ENCODE measurements at places on chromosomes 12 and 14.
A peak's percentile ranks its signal among the peaks of the same experiment; 100 is the strongest.

GRCh38 chr12:101230547-101230946, 20.5 kb upstream of the SLC5A8 start:
- no peaks in the 10 kb centered on the region for H3K36me3 ChIP-seq
- DNase-seq, result no peak
- no peaks in the 10 kb centered on the region for H3K27me3 ChIP-seq
- no peak overlapping the region for H3K4me3 ChIP-seq
- H3K4me1 ChIP-seq, result no peaks in the 10 kb centered on the region

- H3K36me3 ChIP-seq, result no peaks in the 10 kb centered on the region
- no peak overlapping the region for H3K27ac ChIP-seq
- no peak overlapping the region for H3K4me3 ChIP-seq
- no peaks in the 10 kb centered on the region for H3K4me1 ChIP-seq
- no peak for DNase-seq
- H3K27me3 ChIP-seq, result no peaks in the 10 kb centered on the region
These were observed 232.2 kb downstream of the EMP1 start for GRCh38 chr12:13428538-13429265.

GRCh38 chr12:89454080-89454848, 70.3 kb downstream of the GALNT4 start:
- peaks cover 16% of the 10 kb centered on the region for H3K4me1 ChIP-seq
- no peaks in the 10 kb centered on the region for H3K36me3 ChIP-seq
- H3K4me3 ChIP-seq, result no peak overlapping the region
- no peaks in the 10 kb centered on the region for H3K27me3 ChIP-seq
- no peak overlapping the region for H3K27ac ChIP-seq

GRCh38 chr14:93050761-93051160, 65.0 kb downstream of the ITPK1 start:
- H3K36me3 ChIP-seq, result no peaks in the 10 kb centered on the region
- peak overlapping the region; percentile 46 for H3K27ac ChIP-seq
- DNase-seq, result no peak
- peaks cover 58% of the 10 kb centered on the region for H3K4me1 ChIP-seq
- H3K27me3 ChIP-seq, result no peaks in the 10 kb centered on the region
- H3K4me3 ChIP-seq, result no peak overlapping the region

GRCh38 chr12:57889500-57889989, 43.0 kb upstream of the CTDSP2 start:
- DNase-seq, result no peak
- H3K36me3 ChIP-seq, result no peaks in the 10 kb centered on the region
- H3K4me3 ChIP-seq, result peak overlapping the region; percentile 14
- no peaks in the 10 kb centered on the region for H3K27me3 ChIP-seq
- H3K27ac ChIP-seq, result peak overlapping the region; percentile 90
- peaks cover 74% of the 10 kb centered on the region for H3K4me1 ChIP-seq

DNA sequence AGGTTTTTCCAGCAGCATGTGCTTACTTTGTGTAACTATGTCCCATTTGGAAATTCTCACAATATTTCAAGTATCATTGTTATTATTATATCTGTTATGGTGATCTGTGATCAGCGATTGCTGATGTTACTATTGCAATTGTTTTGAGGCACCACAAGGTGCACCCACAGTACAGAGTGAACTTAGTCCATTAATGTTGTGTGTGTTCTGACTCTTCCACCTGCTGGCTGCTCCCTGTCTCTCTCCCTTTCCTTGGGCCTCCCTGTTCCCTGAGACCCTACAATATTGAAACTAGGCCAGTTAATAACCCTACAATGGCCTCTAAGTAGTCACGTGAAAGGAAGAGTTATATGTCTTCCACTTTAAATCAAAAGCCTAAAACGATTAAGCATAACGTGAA, 153.9 kb downstream of the PIK3C2G start:
- H3K4me1 ChIP-seq, result peaks cover 18% of the 10 kb centered on the region
- no peaks in the 10 kb centered on the region for H3K36me3 ChIP-seq
- DNase-seq, result no peak
- H3K27me3 ChIP-seq, result no peaks in the 10 kb centered on the region
- H3K4me3 ChIP-seq, result no peak overlapping the region

DNA sequence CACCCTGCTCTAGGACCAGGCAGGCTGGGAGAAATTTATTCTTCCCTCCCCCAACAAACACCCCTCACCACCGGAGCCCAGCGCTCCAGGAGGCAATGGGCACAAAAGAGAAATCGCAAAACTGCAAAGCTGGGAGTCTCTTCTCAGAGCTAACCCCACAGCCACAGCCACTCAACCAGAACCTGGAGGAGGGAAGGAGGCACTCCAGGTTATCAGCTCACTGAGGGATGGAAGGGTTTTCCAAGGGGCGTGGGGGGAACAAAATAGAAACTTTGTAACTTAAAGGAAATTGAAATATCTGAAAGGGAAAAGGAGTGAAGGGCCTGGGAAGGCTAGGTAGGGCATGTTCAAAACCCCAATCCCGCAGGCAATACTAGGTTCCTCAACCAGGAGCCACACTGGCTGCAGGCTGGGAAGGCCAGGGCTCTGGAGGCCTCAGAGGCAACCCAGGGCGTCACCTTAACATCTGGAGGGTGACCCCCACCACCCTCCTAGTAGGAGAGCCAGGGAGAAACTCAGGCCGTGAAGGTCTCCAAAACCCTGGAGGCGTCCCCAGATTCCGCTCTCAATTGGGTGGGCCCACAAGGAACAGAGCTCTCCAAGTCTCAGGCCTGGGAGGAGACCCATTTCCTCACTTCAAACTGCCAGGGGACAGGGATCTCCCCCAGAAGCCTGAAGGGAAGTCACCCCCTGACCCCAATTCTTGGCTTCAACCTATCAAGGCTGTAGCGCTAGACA, 3.2 kb downstream of the KDM2B start:
- peak overlapping the region; percentile 86 for H3K27ac ChIP-seq
- DNase-seq, result no peak
- H3K36me3 ChIP-seq, result no peaks in the 10 kb centered on the region
- H3K4me3 ChIP-seq, result peak overlapping the region; percentile 54
